Activated CD8-positive, alpha-beta T cell treated with anti-CD3 and anti-CD28 coated beads for 36 hours (primary cell): ENCODE measurements at places on chromosomes 4 and X. TPM values are rescaled to one million over a fixed set of nuclear protein-coding genes. Genes with fewer than 3 reads are reported as not detected.

DNA sequence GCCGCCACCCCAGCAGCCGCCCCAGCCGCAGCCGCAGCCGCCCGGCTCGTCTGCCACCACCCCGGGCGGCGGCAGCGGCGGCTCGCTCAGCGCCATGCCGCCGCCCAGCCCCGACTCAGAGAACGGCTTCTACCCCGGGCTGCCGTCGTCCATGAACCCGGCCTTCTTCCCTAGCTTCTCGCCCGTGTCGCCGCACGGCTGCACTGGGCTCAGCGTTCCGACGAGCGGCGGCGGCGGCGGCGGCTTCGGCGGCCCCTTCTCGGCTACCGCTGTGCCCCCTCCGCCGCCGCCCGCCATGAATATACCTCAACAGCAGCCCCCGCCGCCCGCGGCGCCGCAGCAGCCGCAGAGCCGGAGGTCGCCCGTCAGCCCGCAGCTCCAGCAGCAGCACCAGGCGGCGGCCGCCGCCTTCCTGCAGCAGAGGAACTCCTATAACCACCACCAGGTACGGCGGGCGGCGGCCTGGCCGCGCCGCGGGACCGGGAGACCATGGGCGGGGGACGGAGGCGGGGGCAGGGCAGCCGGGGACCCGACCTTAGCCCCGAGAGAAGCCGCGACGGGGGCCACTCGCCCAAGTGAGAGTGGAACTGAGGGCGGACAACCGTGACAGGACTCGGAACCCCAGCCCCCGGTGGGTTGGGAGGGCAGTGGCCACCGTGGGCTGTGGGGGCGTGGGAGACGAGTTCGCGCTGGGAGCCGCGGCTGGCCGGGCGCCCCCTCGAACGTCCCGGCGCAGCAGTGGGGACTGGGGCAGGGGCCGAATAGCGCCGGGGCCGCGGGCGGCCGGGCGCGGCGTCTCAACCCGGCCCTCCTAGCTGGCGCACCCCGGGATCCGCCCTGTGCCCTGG lies 1.8 kb downstream of the CPEB2 start:
- no peaks in the 10 kb centered on the region for H3K27me3 ChIP-seq
- H3K4me1 ChIP-seq = peaks cover 15% of the 10 kb centered on the region
- H3K36me3 ChIP-seq = peaks cover 5% of the 10 kb centered on the region
- peak overlapping the region; percentile 85 for H3K27ac ChIP-seq
- peak overlapping the region; percentile 81 for H3K4me3 ChIP-seq
- peak; percentile 56 for DNase-seq

The RAB40A gene
- 0.18 TPM for total RNA-seq

GRCh38 chrX:22686138-22686541 lies 313.6 kb upstream of the DDX53 start:
- H3K27ac ChIP-seq = no peak overlapping the region
- no peak for DNase-seq
- no peaks in the 10 kb centered on the region for H3K4me1 ChIP-seq
- H3K36me3 ChIP-seq = no peaks in the 10 kb centered on the region
- H3K27me3 ChIP-seq = no peaks in the 10 kb centered on the region
- no peak overlapping the region for H3K4me3 ChIP-seq

GRCh38 chr4:161894493-161895167 lies 269.2 kb downstream of the FSTL5 start:
- DNase-seq = no peak
- H3K4me1 ChIP-seq = no peaks in the 10 kb centered on the region
- H3K36me3 ChIP-seq = no peaks in the 10 kb centered on the region
- H3K4me3 ChIP-seq = no peak overlapping the region
- H3K27ac ChIP-seq = no peak overlapping the region

DNA sequence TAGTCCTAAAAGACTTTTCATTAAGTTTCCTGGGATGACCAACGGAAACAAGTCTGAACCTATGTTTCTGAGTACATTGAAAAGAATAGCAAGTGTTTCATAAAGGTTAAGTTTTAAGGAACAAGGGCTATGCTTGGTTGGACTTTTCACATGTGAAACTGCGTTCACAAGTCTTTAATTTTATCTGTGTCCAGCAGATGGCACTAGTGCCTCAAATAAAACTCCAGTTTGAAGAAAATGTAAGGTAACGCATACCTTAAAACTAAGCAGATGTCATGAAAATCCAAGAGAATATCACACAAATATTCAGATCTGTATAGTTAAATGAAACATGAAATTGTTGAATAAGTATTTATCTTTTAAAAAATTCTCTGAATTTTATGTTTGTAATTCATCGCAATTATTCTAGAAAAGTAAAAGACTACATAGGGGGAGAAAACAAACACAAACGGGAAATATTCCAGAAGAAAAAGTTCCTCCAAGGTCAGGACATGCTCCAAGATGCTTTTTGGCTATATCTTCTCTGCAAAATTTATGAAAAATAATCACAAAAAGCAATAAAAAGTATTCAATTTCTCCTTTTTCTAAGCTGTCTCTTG lies 89.6 kb upstream of the MAD2L1 start:
- H3K4me1 ChIP-seq = no peaks in the 10 kb centered on the region
- H3K27ac ChIP-seq = no peak overlapping the region
- H3K36me3 ChIP-seq = no peaks in the 10 kb centered on the region
- no peak overlapping the region for H3K4me3 ChIP-seq

GRCh38 chrX:23304881-23305280 lies 29.8 kb upstream of the PTCHD1 start:
- H3K36me3 ChIP-seq = no peaks in the 10 kb centered on the region
- H3K27ac ChIP-seq = no peak overlapping the region
- no peak overlapping the region for H3K4me3 ChIP-seq
- no peaks in the 10 kb centered on the region for H3K27me3 ChIP-seq

The FDCSP gene
- not detected for total RNA-seq

The TEX11 gene
- total RNA-seq = not detected

- H3K4me3 ChIP-seq = no peak overlapping the region
- no peaks in the 10 kb centered on the region for H3K36me3 ChIP-seq
- H3K27ac ChIP-seq = no peak overlapping the region
- no peak for DNase-seq
These were observed 42.4 kb upstream of the SLC39A8 start for GRCh38 chr4:102387552-102388150.

The HOPX gene
- total RNA-seq = 55.8 TPM

The CCDC158 gene
- not detected for total RNA-seq

DNA sequence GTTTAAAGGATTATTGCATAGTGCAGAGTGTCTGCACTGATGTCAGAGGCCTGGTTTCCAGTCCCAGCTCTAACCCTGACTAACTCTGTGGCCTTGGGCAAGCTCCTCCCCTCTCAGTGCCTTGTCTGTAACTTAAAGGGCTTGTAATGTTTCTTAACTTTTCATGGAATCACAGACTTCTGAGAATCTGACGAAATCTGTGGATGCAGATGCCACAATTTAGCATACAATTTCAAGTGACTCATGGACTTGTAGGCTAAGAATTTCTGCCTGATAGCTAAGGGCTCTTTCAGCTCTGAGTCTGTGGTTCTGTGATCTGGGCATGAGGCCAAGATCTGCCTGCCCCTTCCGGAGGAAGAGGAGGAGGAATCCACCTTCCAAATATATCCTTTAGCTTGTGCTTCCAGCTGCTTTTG lies 236.9 kb downstream of the AR start:
- no peaks in the 10 kb centered on the region for H3K27me3 ChIP-seq
- peak; percentile 9 for DNase-seq
- H3K36me3 ChIP-seq = no peaks in the 10 kb centered on the region
- no peak overlapping the region for H3K27ac ChIP-seq
- H3K4me1 ChIP-seq = peaks cover 2% of the 10 kb centered on the region

The HSFX3 gene
- not detected for total RNA-seq

The ZMAT1 gene
- 3.3 TPM for total RNA-seq

DNA sequence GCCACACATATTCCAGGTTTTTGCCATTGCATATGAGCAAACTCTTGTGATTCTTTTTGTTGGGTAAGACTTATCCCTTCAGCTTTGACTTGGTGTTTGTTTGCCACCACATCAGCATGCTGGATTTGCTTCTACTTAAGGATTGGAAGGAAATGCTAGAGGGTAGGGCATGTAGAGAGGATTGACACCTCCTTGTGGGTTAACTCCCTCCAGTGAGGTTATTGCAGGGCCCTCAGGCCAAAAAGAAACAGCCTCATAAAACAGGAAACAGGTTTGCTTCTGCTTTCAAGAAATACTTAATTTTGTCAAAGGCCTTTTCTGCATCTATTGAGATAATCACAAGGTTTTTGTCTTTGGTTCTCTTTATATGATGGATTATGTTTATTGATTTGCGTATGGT lies 15.2 kb upstream of the INPP4B start:
- no peaks in the 10 kb centered on the region for H3K4me1 ChIP-seq
- H3K36me3 ChIP-seq = no peaks in the 10 kb centered on the region
- peaks cover 3% of the 10 kb centered on the region for H3K27me3 ChIP-seq
- no peak for DNase-seq
- H3K4me3 ChIP-seq = no peak overlapping the region

The MTMR8 gene
- 4.7 TPM for total RNA-seq

The CDKL2 gene
- 1.0 TPM for total RNA-seq

The BBS7 gene
- total RNA-seq = 12.7 TPM

The RAB39B gene
- 12.0 TPM for total RNA-seq

The FHDC1 gene
- total RNA-seq = 0.05 TPM

DNA sequence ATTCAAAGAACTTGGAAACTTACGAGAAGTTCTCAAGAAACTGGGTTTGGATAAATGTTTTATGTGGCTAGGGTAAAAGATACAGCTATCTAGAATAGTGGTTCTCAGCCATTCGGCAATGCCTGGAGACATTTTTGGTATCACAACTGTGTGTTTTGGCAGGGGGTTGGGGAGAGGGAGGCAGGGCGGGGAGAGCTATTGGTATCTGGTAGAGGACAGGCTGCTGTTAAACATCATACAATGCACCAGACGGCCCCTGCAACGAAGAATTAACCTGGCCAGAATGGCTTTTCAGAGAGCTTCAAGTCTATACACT lies 50.8 kb upstream of the MND1 start:
- H3K27me3 ChIP-seq = no peaks in the 10 kb centered on the region
- no peak for DNase-seq
- H3K36me3 ChIP-seq = no peaks in the 10 kb centered on the region
- H3K27ac ChIP-seq = no peak overlapping the region
- H3K4me1 ChIP-seq = no peaks in the 10 kb centered on the region

GRCh38 chr4:165972747-165973146 lies 99.7 kb downstream of the TLL1 start:
- H3K4me3 ChIP-seq = no peak overlapping the region
- H3K27me3 ChIP-seq = no peaks in the 10 kb centered on the region
- no peak overlapping the region for H3K27ac ChIP-seq
- no peak for DNase-seq
- H3K4me1 ChIP-seq = no peaks in the 10 kb centered on the region

GRCh38 chr4:159481936-159482335 lies 379.1 kb downstream of the RAPGEF2 start:
- no peak overlapping the region for H3K27ac ChIP-seq
- H3K36me3 ChIP-seq = no peaks in the 10 kb centered on the region
- peaks cover 8% of the 10 kb centered on the region for H3K27me3 ChIP-seq
- H3K4me1 ChIP-seq = no peaks in the 10 kb centered on the region

The RTL3 gene
- not detected for total RNA-seq

DNA sequence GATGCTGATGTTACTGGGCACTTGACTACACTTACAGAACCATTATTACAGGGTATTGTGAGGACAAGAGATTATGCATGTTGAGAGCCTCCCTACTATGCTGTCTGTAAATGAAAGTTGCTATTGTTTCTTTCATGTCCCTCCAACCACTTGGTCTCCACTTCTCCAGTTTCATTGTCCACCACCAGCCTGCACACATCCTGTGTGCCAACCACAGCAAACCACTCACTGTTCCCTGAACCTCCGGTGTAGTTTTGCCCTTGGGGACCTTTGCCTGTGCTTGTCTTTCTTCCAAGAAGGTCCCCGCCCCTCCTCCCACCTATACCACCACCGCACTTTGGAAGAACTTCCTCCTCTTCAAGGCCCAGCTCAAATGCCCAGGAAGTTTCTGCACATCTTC lies 43.1 kb upstream of the AFF2 start:
- no peak overlapping the region for H3K4me3 ChIP-seq
- no peaks in the 10 kb centered on the region for H3K27me3 ChIP-seq
- peaks cover 2% of the 10 kb centered on the region for H3K4me1 ChIP-seq
- no peak overlapping the region for H3K27ac ChIP-seq
- peak; percentile 1 for DNase-seq

DNA sequence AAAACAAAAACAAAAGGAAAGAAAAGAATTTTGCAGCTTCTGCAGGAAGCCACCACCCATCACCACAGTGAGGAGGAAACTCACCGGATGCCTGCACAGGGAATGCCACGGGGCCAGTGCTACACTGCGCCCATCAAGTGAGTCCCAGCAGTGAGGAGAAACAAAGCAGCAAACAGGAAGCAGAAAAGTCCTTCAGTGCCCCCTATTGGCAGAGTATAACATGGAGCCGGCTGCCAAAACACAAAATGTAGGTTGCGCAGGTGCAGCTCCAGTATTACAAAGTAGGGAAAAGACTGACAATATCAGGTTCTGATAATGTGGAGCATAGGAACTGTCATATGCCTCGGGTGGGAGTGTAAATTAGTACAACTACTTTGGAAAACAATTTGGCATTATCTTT lies 23.3 kb upstream of the SCML2 start:
- no peak overlapping the region for H3K4me3 ChIP-seq
- H3K27ac ChIP-seq = no peak overlapping the region
- H3K4me1 ChIP-seq = peaks cover 2% of the 10 kb centered on the region
- peak; percentile 29 for DNase-seq
- H3K36me3 ChIP-seq = no peaks in the 10 kb centered on the region

The NPNT gene
- not detected for total RNA-seq

The RNF128 gene
- not detected for total RNA-seq

DNA sequence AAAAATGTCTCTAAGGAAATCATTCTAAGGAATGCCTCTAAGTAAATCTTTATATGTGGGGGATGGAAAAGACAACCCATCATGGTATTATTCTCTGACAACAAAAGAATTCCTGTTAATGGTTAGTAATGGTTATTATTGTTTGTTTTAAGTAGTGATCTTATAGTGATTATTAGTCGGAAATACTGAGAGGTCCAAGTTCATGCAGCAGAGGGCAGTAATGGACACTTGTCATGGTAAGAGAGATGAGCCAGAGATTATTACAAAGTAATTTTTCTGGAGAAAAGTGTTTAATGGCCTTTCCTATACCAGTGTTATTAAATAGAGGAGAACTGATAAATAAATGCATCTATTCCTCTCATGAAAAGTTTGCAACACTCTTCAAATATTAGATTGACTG lies 8.1 kb upstream of the DKK2 start:
- peaks cover 8% of the 10 kb centered on the region for H3K27me3 ChIP-seq
- no peaks in the 10 kb centered on the region for H3K4me1 ChIP-seq
- peak; percentile 1 for DNase-seq
- no peak overlapping the region for H3K4me3 ChIP-seq
- no peaks in the 10 kb centered on the region for H3K36me3 ChIP-seq
- H3K27ac ChIP-seq = no peak overlapping the region

The SPP1 gene
- total RNA-seq = not detected

GRCh38 chrX:40835526-40835925 lies 100.2 kb upstream of the MED14 start:
- no peak overlapping the region for H3K27ac ChIP-seq
- H3K4me1 ChIP-seq = no peaks in the 10 kb centered on the region
- H3K27me3 ChIP-seq = peaks cover 2% of the 10 kb centered on the region

GRCh38 chr4:45346816-45347435 lies 620.6 kb upstream of the GNPDA2 start:
- H3K4me1 ChIP-seq = no peaks in the 10 kb centered on the region
- no peaks in the 10 kb centered on the region for H3K36me3 ChIP-seq
- no peaks in the 10 kb centered on the region for H3K27me3 ChIP-seq
- H3K27ac ChIP-seq = no peak overlapping the region
- DNase-seq = no peak
